ENCODE measurements at places on chromosomes 12 and 14.

- no peak for DNase-seq
Measured at GRCh38 chr12:125098676-125099408, 33.6 kb downstream of the AACS start.

GRCh38 chr12:92413286-92413685 lies 267.6 kb upstream of the BTG1 start:
- DNase-seq = no peak

GRCh38 chr12:43852744-43853143 lies 16.9 kb downstream of the TMEM117 start:
- no peak for DNase-seq

DNA sequence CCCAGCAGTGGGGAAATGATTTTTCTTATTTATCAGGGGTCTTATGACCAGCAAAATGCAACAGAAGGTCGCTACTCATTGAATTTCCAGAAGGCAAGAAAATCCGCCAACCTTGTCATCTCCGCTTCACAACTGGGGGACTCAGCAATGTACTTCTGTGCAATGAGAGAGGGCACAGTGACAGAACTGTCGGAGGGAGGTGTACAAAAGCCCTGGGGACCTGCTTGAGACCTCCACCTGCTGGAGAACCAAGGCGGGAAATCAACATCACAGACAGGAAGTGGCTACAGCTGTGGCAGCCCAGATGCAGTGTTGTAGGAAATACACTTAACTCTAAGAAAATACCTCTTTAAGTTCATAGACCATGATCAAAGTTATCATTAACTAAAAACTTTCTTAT lies 250.9 kb upstream of the OR4E1 start:
- no peak for DNase-seq

DNA sequence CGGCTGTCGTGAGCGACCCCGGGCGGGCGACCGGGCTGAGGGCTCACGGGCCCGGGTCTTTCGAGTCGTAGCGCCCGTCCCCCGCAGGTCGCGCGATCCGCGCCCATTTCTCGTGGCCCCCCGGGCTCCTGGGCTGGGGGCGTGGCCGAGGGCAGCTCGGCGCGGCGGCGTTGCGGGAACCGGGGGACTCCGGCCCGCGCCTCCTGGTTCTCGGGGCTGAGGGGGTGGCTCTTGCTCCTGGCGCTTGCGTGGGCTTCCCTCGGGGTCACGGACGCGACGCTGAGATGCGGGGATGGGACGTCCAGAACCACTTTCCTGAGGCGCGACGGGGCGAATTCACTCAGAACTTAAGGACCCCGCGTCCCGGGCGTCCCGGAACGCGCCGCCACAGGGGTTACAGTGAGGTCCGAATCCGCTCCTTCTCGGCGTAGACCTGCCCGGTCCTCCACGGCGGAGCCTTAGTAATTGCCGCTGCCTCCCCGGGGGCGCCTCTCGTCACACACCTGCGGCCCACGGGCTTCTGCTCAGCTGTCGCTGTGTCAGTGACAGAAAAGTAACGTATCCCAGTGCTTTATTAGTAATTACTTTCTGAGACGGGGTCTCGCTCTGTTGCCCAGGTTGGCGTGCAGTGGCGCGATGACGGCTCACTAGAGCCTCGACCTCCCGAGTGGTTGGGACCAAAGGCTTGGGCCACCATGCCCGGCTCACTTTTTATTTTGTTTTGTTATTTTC lies 606 bp downstream of the EP400 start:
- DNase-seq = no peak

- no peak for DNase-seq
Measured at GRCh38 chr12:12885096-12885792, 6.1 kb upstream of the GPRC5A start.

DNA sequence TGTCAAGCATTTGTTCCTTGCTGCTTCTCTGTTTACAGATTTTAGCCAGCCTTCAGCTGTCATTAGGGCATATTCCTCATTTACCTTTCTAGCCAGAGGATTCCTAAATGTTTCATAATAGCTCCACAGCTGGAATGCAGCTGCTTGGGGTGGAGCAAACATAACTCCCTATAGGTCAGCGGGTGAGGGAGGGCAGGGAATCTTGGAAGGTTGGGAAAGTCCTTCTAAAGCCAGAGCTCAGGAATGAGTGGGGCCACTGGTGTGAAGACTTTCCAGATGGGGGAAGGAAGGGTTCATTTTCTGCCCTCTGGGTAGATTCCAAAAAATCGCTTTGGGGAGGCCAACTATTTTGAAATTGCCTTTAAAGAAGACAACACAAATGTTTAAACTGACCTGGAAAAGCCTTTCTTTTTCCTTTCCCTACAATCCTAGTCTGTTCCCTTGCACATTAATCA lies 16.3 kb upstream of the IRF2BPL start:
- DNase-seq = no peak

- no peak for DNase-seq
Measured at GRCh38 chr12:2053691-2054090, 904 bp downstream of the CACNA1C start.

DNA sequence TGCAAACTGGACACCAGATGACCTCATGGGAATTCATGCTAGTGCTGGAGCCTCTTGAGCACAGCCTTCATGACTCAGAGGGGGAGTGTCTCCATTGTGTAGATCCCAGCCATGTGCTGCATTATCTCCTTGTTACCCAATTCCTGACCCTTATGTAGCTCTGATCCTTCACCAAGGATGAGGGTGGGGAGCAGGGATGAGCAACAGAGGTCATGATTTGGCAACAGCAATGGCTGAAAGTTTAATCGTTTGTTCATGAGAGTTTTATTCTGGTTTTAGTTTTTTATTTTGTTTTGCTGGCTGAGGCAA lies 9.5 kb upstream of the BDKRB1 start:
- no peak for DNase-seq

- DNase-seq = no peak
Measured at GRCh38 chr12:92779902-92780301, 77.1 kb downstream of the PLEKHG7 start.

- no peak for DNase-seq
Measured at GRCh38 chr12:70652451-70652850, 15.2 kb upstream of the PTPRB start.

DNA sequence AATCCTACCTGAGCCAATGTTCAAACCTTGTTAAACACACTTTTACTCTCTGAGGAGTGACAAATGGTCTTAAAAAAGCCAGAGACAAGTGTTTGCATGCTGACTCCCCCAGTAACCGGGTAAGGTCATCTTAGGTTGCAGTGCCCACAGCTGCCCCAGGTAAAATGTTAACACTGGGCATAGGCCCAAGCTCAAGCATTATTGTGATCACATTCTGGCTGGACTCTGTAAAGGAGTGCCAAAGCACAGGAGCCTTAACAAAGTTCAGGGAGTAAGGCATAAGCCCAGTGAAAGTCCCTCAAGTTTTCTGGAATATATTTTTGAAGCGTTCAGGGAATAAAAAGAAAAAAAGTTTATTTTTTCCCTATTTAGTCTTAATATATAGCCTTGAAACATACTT lies 8.6 kb downstream of the EDDM3A start:
- no peak for DNase-seq

DNA sequence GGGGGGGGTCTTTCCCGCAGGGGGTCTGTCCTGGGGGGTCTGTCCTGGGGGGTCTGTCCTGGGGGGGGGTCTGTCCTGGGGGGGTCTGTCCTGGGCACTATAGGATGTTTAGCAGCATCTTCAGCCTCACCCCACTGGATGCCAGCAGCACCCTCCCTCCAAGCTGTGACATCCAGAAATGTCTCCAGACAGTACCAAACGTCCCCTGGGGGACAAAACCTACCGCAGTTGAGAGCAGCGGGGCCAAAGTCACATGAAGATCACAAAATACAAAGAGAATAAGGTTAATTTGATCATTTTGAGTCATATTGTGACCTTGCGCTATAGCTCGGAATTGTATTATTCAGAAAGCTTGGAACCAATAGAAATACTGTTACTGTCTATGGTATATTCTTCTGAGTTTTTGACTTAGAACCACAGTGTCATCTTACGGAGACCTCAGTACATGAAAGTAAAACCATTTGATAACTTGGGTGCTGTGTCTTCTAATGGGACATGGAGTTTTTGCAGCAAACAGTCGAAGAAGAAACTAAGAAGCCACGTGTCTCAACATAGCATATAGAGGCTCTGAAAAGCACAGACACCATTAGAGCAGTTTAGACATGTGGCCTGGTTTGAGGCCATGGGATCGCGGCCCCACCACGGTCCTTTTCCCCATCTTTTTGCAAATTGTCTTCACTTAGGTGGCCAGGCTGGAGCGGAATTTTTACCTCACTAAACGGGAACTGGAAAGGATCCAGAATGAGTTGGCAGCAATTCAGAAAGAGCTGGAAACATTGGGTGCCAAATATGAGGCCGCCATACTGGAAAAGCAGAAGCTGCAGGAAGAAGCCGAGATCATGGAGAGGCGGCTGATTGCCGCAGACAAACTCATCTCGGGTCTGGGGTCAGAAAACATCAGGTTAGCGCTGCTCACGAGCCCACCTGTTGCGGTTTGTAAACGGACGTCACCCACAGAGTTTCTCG lies 59.9 kb downstream of the CCDC92 start:
- no peak for DNase-seq

DNA sequence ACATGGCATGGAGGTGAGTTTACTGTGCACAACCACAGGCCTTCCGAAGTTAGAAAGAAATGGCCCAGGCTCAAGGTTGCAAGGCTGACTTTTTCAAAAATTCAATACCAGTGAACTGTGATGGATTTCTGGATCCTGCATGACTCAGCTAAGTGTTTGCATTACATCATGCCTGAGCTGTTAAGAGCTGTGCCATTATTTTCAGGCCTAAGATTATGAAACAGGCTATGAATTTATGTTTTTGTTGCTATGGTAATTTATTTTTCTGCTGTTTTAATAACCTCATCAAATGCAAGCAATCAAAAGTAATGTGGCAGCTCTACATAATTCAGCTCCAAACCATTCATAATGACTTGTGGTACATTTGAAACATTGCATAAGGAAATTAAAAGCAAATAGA lies 457.7 kb upstream of the TMEM132C start:
- no peak for DNase-seq

DNA sequence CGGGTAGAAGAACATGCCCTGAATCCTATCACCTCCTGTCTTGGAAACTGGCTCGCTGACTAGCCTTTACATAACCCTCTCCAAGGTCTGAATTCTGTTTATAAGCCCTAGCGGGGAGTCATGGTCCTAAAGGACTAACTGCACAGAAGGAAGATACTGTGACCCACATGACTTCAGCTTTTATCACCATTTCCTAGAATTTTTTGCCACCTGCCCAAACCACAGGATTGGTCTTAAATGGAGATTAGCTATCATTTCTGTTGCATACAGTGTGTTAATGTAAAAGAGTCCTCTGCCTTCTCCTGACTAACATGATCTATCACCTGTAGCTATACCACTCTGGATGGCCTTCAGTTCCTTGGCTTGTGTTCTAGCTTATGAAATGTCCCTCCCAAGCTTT lies 319.2 kb downstream of the DUSP6 start:
- DNase-seq = no peak

- DNase-seq = no peak
Measured at GRCh38 chr14:31510222-31510621, 22.4 kb upstream of the GPR33 start.

DNA sequence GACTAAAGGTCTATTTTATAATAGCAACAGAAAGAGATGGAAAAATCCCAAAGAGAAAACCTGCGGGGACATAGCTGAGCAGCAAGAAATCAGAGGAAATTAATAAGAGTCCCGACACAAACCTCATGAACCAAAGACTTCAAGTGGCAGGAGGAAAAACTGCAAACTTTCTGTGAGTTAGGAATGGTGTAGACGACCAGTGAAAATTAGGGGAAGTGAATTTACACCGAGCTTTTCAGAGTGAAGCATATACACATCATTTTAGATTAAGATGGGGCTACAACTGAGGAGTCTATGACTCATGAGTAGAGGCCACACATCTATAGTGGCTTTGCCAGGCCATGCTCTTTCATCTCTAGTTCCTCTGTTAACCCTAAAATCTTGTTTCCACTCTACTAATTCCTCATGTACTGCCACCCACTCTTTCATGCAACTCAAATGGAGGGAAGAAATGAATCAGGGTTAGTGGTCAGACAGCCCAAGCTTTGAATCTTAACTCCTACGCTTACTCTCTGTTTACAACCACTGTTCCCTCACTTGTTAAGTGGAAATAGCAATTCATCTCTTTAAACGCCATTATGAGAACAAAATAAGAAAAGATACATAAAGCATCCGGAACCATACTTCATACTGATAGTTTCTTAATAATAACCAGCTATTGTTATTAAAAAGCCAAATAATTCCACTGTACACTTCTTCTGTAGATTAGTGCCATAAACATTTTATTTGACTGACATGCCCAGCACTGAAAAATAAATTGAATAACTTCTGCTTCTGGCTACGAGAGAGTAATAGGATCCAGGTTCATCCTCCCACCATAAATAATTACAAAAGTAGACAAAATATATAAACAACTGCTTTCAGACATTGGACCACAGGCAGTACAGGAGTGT lies 219.3 kb downstream of the RMST start:
- DNase-seq = no peak

- no peak for DNase-seq
Measured at GRCh38 chr14:78902010-78902623, 731.9 kb downstream of the NRXN3 start.

- DNase-seq = no peak
Measured at GRCh38 chr12:48828293-48828692, 10.0 kb downstream of the CACNB3 start.

DNA sequence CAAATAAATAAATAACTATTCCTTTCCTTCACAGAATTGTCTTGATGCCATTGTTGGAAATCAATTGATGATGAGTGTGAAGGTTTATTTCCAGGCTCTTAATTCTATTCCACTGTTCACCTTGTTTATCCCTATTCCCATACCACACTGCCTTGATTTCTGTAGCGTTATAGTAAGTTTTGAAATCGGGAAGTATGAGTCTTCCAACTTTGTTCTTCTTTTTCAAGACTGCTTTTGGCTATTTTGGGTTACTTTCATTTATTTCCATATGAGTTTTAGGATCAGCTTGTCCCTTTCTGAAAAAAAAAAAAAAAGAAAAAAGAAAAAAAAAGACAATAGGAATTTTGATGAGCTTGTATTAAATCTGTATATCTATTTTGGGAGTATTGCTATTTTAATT lies 9.3 kb upstream of the CDK2AP1 start:
- DNase-seq = no peak

DNA sequence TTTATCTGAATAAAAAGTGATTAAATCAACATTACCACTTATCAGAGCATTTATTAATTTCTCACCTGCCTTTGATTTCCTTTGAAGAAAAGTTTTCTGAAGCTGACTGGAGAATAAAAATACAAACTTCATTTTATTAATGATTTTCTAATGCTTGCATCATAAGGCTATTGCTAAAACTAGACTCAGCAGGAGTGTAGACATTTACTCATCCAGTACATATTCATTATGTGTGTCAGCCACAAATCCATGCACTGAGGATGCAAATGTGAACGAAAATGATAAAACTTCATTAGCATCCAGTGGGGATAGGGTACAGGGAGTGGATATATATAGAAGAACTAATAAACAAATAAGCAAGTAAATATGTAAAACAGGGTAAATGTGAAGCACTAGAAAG lies 74.6 kb downstream of the SLCO1B3 start:
- no peak for DNase-seq

- DNase-seq = no peak
Measured at GRCh38 chr14:98551028-98551427, 721.0 kb downstream of the BCL11B start.
